Activated naive CD8-positive, alpha-beta T cell treated with anti-CD3 and anti-CD28 coated beads, Interleukin-2, amount 50 U/mL, for 16 hours (primary cell): ENCODE measurements at places on chromosomes 11 and 22.

DNA sequence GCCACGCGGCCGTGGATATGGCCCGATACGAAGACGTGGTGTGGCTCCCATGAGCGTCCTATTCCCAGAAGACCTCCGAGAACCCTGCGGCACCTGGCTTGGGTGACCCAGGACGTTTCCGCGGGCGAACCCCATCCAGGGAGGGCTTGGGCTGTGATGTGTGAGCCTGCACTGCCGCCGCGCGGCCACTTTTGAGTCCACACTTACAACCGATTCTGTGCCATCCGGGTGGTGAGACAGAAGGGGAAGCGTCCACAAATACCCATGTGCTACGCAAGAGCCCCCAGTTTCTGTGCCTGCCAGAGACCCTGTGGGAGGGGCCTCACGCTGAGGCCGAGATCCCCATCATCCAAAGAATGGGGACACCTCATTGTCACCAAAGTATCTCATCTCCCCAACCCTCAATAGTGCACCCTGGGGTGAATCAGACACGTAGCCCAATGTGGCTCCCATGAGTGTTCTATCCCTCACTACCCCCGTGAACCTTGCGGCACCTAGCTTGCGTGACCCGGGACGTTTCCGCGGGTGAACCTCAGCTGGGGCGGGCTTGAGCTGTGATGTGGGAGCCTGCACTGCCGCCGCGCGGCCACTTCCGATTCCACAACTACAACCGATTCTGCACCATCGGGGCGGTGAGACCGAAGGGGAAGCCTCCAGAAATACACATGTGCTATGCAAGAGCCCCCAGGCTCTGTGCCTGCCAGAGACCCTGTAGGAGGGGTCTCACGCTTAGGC, 4.6 kb upstream of the H19 start:
- no peak for DNase-seq

DNA sequence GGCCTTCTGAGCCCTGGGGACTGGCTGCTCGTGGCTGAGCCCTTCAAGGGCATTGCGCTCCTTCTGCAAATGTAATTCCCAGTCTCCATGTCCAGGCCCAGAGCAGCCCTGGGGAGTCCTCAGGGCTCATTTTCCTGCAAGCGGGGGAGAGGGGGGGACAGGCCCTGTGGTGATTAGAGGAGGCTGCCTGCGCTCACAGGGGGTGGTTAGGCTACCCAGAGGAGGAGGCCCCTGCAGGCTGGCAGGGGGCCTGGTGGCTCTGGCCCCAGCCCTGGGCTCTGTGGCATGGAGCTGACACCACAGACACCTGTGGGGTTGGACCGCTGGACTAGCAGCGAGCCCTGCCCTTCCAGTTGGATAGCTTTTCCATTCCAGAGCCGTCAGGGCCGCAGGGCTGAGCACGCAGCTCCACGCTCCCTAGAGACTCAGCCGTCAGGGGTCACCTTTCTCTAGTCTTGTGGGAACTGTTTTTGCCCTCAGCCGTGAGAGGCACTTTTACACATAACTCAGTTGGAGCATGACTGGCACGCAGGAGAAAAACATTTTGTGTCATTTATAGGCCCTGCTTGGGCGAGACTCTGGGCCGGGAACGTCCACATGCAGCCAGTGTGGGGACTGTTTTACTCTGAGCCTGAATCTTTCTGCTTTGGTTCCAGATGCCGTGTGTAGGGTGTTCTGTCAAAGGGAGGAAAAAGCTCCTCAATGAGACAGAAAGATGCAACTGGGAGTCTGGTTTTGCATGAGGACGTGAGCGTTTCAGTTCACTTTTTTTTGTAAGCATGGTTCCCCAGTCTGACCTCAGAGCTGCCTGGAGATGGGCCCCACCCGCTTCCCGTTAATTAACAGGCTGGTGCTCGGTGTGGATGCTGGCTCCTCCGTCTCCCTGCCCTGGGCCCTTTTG, 58.1 kb downstream of the LRP5 start:
- DNase-seq = no peak

GRCh38 chr11:24896118-24896835, 399.4 kb downstream of the LUZP2 start:
- no peak for DNase-seq

GRCh38 chr22:35178446-35178845, 78.8 kb upstream of the HMGXB4 start:
- DNase-seq = no peak
